Keratinocyte (primary cell): ENCODE measurements at places on chromosomes 7 and 10.

- H3K4me1 ChIP-seq = peaks cover 22% of the 10 kb centered on the region
- no peak for DNase-seq
- H3K27ac ChIP-seq = no peak overlapping the region
- no peak overlapping the region for H3K4me3 ChIP-seq
- no peaks in the 10 kb centered on the region for H3K36me3 ChIP-seq
These were observed 4.2 kb downstream of the NT5C2 start for GRCh38 chr10:103188853-103189252.

- no peaks in the 10 kb centered on the region for H3K27me3 ChIP-seq
- no peaks in the 10 kb centered on the region for H3K36me3 ChIP-seq
- no peaks in the 10 kb centered on the region for H3K4me1 ChIP-seq
- H3K27ac ChIP-seq = no peak overlapping the region
These were observed 203.7 kb downstream of the IPMK start for GRCh38 chr10:58063861-58064480.

- H3K27me3 ChIP-seq = no peaks in the 10 kb centered on the region
- H3K27ac ChIP-seq = no peak overlapping the region
- H3K4me1 ChIP-seq = no peaks in the 10 kb centered on the region
- no peaks in the 10 kb centered on the region for H3K36me3 ChIP-seq
- DNase-seq = no peak
These were observed 324.0 kb downstream of the WDR37 start for GRCh38 chr10:1380088-1380671.

- H3K27ac ChIP-seq = no peak overlapping the region
- DNase-seq = no peak
- no peaks in the 10 kb centered on the region for H3K36me3 ChIP-seq
- H3K4me3 ChIP-seq = no peak overlapping the region
These were observed 158.3 kb downstream of the TCF7L2 start for GRCh38 chr10:113108194-113108835.

- H3K27ac ChIP-seq = no peak overlapping the region
- no peak for DNase-seq
- no peaks in the 10 kb centered on the region for H3K27me3 ChIP-seq
- no peaks in the 10 kb centered on the region for H3K36me3 ChIP-seq
- H3K4me1 ChIP-seq = no peaks in the 10 kb centered on the region
These were observed 136.8 kb downstream of the EXOC4 start for GRCh38 chr7:133389727-133390126.

DNA sequence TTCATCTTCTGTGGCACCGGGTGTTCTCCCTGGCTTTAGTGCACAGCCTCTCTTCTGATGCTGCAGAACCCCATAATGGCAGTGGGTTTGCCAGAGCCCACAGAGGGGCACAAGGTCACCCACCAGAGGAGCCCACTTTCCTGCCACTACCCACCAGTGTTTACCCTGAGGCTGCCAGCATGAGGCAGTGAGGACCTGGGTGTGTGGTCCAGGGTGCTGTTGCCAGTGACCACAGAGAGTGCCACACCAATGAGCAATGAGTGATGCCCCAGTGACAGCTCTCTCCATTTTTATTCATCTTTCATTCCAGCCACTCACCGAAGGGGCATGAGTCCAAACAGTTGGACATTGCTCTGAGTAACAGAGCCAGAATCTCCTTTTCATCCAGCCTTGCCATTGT is 34.8 kb downstream of the MTURN start:
- H3K36me3 ChIP-seq = no peaks in the 10 kb centered on the region
- no peaks in the 10 kb centered on the region for H3K27me3 ChIP-seq
- no peak for DNase-seq
- peaks cover 70% of the 10 kb centered on the region for H3K4me1 ChIP-seq
- H3K4me3 ChIP-seq = no peak overlapping the region

DNA sequence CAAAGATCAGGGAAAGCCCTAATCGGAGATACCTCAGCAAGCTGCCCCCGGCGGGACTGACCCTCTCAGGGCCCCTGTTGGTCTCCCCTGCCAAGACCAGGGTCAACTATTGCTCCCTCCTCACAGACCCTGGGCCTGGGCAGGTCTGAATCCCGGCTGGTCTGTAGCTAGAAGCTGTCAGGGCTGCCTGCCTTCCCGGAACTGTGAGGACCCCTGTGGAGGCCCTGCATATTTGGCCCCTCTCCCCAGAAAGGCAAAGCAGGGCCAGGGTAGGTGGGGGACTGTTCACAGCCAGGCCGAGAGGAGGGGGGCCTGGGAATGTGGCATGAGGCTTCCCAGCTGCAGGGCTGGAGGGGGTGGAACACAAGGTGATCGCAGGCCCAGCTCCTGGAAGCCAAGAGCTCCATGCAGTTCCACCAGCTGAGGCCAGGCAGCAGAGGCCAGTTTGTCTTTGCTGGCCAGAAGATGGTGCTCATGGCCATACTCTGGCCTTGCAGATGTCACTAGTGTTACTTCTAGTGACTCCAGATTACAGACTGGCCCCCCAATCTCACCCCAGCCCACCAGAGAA is 24.1 kb downstream of the TBATA start:
- H3K27ac ChIP-seq = no peak overlapping the region
- peaks cover 27% of the 10 kb centered on the region for H3K27me3 ChIP-seq
- peaks cover 4% of the 10 kb centered on the region for H3K4me1 ChIP-seq
- DNase-seq = no peak
- H3K4me3 ChIP-seq = no peak overlapping the region
